Esophagus muscularis mucosa (tissue), 4 donors: ENCODE measurements at places on chromosomes 7 and 10. TPM values are rescaled to one million over a fixed set of nuclear protein-coding genes. Genes with fewer than 3 reads are reported as not detected.
A peak's percentile ranks its signal among the peaks of the same experiment; 100 is the strongest.

GRCh38 chr7:159001811-159002210 lies 142.9 kb downstream of the VIPR2 start:
- no peak overlapping the region for H3K4me3 ChIP-seq
- peaks cover 8% of the 10 kb centered on the region for H3K27me3 ChIP-seq
- no peaks in the 10 kb centered on the region for H3K4me1 ChIP-seq
- no peak overlapping the region for H3K27ac ChIP-seq
- no peak for DNase-seq
- no peaks in the 10 kb centered on the region for H3K36me3 ChIP-seq

DNA sequence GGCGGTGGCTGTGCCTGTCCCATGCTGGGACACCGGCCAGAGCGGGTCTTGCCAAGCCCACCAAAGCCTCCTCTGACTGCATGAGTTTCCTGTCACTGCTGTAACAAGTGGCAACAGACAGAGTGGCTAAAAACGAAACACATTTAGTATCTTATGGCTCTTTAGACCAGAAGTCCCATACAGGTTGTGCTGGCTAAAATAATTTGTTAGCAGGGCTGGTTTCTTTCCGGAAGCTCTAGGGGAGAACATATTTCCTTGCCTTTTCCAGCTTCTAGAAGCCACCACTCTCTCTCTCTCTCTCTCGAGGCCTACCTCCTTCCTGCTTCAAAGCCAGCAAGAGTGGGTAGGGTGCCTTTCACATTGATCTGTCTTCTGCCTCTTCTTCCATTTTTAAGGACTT lies 171.6 kb upstream of the PLPP4 start:
- no peaks in the 10 kb centered on the region for H3K27me3 ChIP-seq
- peak; percentile 79 for DNase-seq
- no peak overlapping the region for H3K27ac ChIP-seq
- no peaks in the 10 kb centered on the region for H3K4me1 ChIP-seq

The VAX1 gene
- total RNA-seq, result not detected

DNA sequence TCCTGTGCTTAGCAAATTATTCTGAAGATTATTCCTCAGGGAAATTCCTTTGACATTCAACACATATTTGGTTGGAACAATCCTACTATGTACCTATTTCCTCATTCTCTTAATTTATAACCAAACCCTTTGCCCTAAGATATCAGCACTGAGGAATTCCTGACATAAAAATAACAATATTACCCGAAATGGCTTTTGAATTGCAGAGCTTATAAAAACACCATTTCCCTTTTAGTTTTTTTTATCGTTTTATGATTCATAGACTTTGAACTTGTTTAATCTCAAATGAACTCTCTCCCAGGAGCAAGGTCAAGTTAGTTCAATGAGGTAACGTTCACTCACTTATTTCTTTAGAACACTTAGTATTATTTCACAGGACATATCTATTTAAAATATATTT lies 7.7 kb upstream of the ABCB1 start:
- no peak overlapping the region for H3K4me3 ChIP-seq
- no peak overlapping the region for H3K27ac ChIP-seq
- no peaks in the 10 kb centered on the region for H3K27me3 ChIP-seq
- no peaks in the 10 kb centered on the region for H3K36me3 ChIP-seq

The AKR1D1 gene
- not detected for total RNA-seq

- peak; percentile 62 for DNase-seq
- H3K36me3 ChIP-seq, result no peaks in the 10 kb centered on the region
- H3K27ac ChIP-seq, result no peak overlapping the region
- H3K4me1 ChIP-seq, result peaks cover 13% of the 10 kb centered on the region
- H3K4me3 ChIP-seq, result no peak overlapping the region
Observed at GRCh38 chr7:96995406-96996110, 9.8 kb upstream of the DLX6 start.

DNA sequence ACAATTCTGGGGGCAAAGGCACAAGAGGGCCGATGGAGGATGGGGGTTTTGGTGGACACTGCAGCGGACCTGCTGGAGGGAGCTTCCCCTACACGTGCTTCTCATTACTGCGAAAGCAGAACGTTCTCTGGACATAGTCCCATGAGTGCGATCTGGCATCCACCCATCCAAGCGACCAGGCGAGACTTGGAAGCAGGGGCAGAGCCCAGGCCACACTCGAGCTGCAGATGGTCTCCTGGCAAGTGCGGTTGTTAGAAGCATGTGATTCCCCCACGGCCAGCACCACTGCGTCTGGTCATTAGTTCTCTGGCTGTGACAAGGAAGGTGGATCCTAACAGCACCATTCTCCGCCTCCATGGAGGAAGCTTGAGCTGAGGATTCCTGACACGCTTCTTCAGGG lies 118.4 kb upstream of the TCERG1L start:
- no peaks in the 10 kb centered on the region for H3K36me3 ChIP-seq
- no peak overlapping the region for H3K27ac ChIP-seq
- no peaks in the 10 kb centered on the region for H3K4me1 ChIP-seq
- H3K27me3 ChIP-seq, result no peaks in the 10 kb centered on the region
- no peak overlapping the region for H3K4me3 ChIP-seq
- DNase-seq, result no peak

The CHST3 gene
- 37.3 TPM for total RNA-seq

DNA sequence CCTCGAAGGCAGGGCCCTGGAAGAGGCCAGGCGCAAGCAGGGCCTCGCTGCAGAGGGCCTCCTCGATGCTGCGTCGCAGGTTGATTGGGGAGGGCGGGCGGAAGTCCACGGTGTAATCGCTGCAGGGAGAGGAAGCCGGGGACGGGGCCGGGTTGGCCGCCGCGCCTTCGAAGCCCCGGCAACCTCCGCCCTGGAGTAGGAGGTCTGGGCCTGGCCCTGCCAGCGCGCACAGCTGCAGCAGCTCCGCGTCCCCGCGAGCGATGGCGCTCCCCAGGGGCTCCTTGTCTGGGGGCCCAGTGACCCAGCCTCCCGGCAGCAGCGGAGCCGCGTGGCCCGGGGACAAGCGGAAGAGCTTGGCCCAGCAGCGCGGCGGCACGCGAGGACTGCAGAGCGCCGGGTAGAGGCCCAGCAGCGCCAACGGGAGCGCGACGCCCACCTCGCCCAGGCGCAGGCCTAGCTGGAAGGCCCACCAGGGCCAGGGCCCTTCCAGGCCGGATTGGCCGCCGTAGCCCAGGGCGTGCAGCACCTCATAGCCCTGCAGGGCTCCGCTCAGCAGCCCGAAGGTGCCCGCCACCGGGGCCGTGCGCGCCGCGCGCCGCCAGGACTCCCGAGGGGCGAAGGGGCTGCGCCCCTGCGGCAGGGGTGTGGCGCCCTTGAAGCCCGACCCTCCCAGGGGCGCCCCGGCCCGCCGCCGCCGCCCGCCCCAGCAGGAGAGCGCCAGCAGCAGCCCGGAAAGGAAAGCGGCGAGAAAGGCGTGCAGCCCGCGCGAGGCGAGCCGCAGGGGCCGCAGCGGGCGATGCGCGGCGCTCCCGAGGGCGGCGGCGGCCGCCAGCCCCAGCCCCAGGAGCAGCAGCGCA lies 7.8 kb upstream of the RBM28 start:
- no peaks in the 10 kb centered on the region for H3K27me3 ChIP-seq
- H3K27ac ChIP-seq, result no peak overlapping the region
- DNase-seq, result no peak
- H3K4me1 ChIP-seq, result peaks cover 3% of the 10 kb centered on the region

The GRM8 gene
- total RNA-seq, result 0.11 TPM

GRCh38 chr10:124802313-124802675 lies 675 bp downstream of the ABRAXAS2 start:
- H3K4me3 ChIP-seq, result peak overlapping the region; percentile 93
- H3K4me1 ChIP-seq, result peaks cover 8% of the 10 kb centered on the region
- no peak overlapping the region for H3K27ac ChIP-seq
- DNase-seq, result no peak

The TM9SF3 gene
- 90.1 TPM for total RNA-seq

GRCh38 chr10:28241741-28242399 lies 61.0 kb downstream of the MPP7 start:
- H3K36me3 ChIP-seq, result peaks cover 1% of the 10 kb centered on the region
- no peak overlapping the region for H3K4me3 ChIP-seq
- H3K27me3 ChIP-seq, result no peaks in the 10 kb centered on the region
- peaks cover 25% of the 10 kb centered on the region for H3K4me1 ChIP-seq

DNA sequence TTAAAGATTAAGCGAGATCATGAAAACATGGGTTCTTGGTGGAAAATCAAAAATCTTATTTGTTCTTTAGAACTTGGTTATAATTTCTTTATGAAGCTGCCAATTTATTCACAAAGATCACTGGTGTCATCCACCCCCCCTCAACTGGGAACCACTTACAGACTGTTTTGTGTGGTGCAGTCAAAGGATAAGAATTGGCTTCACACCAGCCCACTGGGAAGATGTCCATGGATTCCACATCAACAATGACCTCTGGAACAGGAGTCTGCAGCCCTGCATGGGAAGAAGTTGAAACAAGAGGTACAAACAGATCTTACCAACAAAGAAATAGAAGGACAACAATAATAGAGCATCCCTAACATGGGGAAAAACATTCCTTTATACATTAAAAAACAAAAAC lies 205.2 kb downstream of the SFMBT2 start:
- no peak overlapping the region for H3K27ac ChIP-seq
- peaks cover 14% of the 10 kb centered on the region for H3K36me3 ChIP-seq
- H3K27me3 ChIP-seq, result no peaks in the 10 kb centered on the region
- no peak overlapping the region for H3K4me3 ChIP-seq
- H3K4me1 ChIP-seq, result peaks cover 8% of the 10 kb centered on the region

The TMEM273 gene
- total RNA-seq, result 36.8 TPM

GRCh38 chr7:19623676-19624075 lies 85.2 kb downstream of the POLR1F start:
- no peaks in the 10 kb centered on the region for H3K4me1 ChIP-seq
- H3K4me3 ChIP-seq, result no peak overlapping the region
- H3K36me3 ChIP-seq, result no peaks in the 10 kb centered on the region
- no peaks in the 10 kb centered on the region for H3K27me3 ChIP-seq
